ENCODE measurements at places on chromosomes 5 and 9.

DNA sequence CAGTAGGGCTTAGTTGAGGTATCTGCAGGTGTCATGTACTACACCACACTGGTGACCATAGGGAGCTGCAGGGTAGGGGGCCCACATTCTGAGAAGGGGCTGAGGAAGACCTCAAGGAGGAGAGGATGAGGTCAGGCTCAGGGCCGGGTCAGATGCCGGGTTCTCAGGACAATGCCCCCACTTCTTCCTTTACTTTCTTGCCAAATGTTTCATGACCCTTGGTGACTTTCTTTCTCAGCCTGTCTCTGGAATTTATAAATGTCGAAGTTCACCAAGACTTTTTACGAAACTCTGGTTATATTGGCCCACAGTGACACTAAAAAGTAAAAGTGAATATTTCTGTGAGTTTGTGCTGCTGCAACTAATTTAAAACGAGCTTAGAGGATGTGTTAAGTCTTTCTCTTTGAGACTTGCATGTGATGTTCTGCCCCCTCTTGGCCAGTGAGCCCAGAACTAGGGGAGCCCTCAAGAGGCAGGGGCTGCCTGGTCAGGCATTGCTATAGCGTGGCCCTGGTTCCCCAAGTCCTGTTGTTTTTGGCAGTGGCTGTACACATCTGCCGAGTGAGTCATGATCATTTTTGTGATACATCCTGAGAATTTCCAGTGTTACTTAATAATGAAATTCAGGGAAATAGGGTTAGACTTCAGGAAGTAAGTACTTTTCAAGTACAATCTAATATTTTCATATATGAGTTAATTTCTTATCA lies 11.2 kb downstream of the ACO1 start:
- DNase-seq = no peak

DNA sequence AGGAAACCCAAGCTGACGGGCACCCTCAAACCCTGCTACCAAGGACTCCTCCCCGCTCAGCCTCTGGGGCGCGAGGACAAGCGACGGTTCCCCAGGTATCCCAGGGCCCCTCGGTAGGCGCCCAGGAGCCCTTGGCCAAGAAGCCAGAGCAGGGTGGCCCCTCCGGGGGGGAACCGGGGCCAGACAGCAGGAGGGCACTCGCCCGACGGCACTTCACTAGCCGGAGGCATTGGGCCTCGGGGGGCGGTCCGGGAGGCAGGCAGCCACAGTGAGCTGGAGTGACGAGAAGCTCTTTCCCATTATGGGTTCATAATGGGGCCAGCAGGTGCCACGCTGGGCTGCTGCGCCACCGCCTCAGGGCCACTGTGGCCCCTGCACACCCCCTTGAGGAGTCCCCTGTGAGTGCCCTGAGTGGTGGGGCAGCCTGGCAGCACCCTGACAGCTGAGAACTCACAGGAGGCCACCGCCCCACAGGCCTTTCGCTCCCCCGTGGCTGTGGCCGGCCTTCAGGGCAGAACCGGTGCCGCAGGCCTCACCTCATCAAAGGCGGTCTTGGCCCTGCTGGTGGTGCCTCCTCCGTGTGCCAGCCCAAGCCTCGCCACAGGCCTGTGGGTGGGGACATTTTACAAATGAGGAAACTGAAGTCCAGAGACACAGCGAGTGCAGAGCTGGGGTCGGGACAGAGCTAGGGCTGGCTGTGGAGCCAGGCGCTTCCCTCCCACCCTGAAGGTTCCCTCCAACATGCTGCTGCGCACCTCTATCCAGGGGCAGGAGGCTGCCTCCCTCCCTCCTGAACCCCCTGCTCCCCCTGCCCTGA lies 68.7 kb downstream of the PSMB7 start:
- DNase-seq = no peak

- DNase-seq = no peak
Measured at GRCh38 chr5:40605295-40605958, 74.3 kb upstream of the PTGER4 start.

GRCh38 chr9:70693186-70693585 lies 278.7 kb upstream of the KLF9 start:
- no peak for DNase-seq

- DNase-seq = no peak
Measured at GRCh38 chr9:106032978-106033377, 338.6 kb downstream of the TMEM38B start.

GRCh38 chr9:83503866-83504265 lies 34.3 kb downstream of the FRMD3 start:
- DNase-seq = no peak

DNA sequence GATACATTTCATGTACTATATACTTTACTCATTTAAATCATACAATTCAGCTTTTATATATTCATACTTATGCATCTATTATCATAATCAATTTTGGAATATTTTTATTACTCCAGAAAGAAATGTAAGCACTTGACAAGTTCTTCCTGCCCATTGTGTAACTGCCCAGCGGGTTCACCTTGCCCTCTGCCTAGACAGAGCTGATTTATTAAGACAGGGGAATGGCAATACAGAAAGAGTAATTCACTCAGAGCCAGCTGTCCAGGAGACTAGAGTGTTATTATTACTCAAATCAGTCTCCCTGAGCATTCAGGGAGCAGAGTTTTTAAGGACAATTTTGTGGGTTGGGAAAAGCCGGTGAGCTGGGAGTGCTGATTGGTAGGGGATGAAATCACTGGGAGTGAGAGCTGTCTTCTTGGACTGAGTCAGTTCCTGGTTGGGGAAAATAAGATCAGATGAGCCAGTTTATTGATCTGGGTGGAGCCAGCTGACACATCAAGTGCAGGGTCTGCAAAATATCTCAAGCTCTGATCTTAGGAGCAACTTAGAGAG lies 16.1 kb upstream of the SPIN1 start:
- DNase-seq = no peak

DNA sequence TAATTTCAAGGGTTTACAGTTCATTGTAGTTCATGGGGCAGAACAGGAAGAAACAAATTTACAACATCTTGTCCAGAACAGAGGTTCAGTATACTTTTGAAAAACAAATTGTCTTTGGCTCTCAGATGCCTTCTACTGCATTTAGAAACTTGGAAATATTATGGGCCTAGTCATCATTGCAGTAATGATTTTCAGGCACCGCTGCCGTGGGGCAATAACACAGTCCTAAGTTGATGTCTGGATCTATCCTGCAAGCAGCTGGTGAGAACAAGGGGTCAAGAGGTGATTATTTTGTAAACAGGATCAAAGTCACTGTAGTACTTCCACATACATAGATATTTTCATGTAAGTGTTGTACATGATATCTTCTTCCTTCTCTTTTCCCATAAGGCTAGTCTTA lies 82.5 kb upstream of the CAST start:
- no peak for DNase-seq

DNA sequence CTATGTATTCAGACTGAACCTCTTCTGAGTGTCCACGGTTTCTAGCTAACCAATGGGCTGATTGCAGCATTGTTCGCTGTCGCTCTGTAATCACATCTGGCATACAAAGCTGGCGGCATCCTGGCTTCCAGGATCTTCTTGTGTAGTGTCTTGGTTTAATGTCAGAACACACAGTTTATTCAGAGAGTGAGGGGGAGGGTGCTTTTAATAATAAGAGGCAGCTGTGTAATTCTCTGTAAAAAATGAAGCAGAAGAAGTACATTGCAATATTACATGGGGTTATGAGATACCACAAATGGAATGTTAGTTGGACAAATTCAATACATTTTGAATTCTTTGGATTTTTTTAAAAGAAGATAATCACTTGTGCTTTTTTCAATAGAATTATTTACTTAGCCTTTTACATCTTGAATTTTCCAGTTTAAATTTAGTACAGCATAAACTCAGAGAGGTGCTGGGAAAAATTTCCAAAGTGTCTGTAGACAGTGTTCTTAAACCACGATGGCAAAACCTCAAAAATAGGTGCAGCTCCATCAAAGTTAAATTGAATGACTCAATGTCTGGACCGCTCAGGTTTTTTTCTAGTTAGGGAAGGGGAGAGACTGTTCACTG lies 206.0 kb downstream of the PCSK1 start:
- DNase-seq = no peak

- peak; percentile 30 for DNase-seq
Measured at GRCh38 chr9:90142580-90142979, 500.0 kb downstream of the DIRAS2 start.

DNA sequence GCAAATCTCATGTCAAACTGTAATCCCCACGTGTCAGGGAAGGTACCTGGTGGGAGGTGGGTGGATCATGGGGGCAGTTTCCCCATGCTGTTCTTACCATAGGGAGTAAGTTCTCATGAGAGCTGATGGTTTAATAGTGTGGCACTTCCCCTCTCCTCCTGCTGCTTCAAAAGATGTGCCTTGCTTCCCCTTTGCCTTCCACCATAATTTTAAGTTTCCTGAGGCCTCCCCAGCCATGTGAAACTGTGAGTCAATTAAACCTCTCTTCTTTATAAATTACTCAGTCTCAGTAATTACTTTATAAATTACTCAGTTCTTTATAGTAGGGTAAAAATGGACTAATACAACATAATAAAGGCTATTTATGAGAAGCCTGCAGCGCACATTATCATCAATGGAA lies 7.1 kb upstream of the CNTRL start:
- no peak for DNase-seq

GRCh38 chr9:117992006-117992405 lies 287.8 kb downstream of the TLR4 start:
- no peak for DNase-seq

GRCh38 chr9:83343366-83343999 lies 194.7 kb downstream of the FRMD3 start:
- no peak for DNase-seq

- no peak for DNase-seq
Measured at GRCh38 chr5:140611020-140611521, 21.9 kb downstream of the CD14 start.

- no peak for DNase-seq
Measured at GRCh38 chr9:94002316-94003140, 47.4 kb upstream of the BARX1 start.

DNA sequence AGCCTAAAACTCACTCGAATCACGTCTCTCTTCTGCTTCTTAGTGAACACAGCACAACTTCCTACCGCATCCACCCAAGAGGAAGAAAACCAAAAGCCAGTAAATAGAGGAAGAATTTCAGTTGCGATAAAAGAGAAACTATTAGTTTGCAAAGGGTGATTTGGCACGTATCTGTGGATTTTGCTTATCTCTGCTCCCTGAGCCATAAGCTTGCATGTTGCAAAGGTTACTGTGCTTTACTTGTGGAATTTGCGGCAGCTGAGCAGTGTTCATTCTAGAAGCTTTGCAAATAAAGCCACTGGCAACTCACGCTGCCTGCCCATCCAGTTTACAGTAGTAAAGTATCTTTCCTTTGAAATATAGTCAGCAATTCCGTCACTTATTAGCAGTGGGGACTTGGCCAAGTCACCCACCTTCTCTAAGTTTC lies 149.0 kb upstream of the PCA3 start:
- no peak for DNase-seq

GRCh38 chr5:138692370-138692769 lies 60.9 kb upstream of the CTNNA1 start:
- DNase-seq = no peak

GRCh38 chr9:113531919-113532808 lies 68.6 kb downstream of the RGS3 start:
- no peak for DNase-seq

- DNase-seq = no peak
Measured at GRCh38 chr5:181142054-181142453, 5.3 kb upstream of the OR2V2 start.

GRCh38 chr5:176436656-176437055 lies 11.5 kb upstream of the FAF2 start:
- DNase-seq = no peak

- no peak for DNase-seq
Measured at GRCh38 chr9:76219560-76220151, 174.6 kb downstream of the RFK start.

DNA sequence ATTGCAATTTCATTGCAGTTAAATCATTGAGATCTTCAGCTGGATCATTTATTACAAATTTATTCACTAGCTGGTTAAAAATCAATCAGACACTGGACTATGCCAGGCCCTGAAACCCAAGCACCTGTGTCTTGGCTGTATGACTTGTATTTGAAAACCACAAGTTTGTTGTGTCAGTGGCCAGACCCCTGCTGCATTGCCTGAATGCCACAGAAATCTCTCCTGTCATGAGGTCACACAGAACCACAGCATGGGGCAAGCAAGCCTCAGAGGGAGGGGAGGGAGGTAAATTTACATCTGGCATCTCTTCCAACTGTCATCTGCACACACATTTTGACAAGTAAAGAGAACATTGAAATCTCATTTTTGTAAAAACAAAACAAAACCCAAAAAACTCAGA lies 90.0 kb downstream of the ARRDC3 start:
- DNase-seq = no peak

DNA sequence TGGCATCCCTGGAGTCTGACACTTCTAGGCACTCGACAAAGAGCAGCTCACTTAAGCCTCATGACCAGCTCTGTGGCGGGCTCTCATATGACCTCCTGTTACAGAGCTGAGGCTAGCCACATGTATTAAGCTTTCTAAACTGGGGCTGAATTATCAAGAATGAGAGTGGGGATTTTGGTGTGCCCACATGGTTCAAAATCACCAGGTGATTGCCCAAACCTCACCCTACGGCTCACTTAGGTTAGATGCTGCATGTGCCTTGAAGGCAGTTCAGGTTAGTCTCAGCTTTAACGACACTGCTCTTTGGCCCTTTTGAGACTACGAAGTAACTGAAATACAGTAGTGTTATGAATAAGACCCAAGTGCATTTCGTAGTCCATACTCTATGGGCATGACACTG lies 39.4 kb upstream of the SMIM32 start:
- no peak for DNase-seq

DNA sequence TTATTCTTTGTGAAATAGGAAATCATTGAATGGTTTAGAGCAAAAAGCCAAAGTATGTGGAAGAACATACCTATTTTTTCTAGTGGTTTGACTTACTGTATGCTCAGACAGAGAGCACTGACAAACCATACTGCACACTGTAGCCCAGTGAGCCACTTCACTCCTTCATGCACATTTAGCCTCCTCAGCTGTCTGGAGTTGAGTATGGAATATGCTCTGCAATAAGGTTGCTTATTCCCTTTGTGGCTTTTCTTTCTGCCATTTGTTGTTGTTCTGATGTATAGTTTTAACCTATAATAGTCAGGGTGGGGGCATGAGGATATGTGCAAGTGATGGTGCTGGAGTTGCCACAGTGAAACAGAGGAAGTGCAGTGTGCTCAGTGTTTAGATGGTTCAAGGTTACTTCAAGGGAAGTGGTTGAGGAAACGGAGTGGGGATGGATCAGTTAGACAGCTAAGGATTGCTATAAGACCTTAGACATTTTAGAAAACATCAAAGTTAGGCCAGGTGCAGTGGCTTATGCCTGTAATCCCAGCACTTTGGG lies 100.7 kb downstream of the CDC42SE2 start:
- DNase-seq = no peak

- no peak for DNase-seq
Measured at GRCh38 chr5:179166886-179167841, 107.0 kb downstream of the ZNF354C start.

Data from activated T-helper 1 cell treated with anti-CD3 and anti-CD28 coated beads, Interleukin-2, amount 50 U/mL, for 16 hours (primary cell).